ENCODE measurements at places on chromosomes 7 and 10.

DNA sequence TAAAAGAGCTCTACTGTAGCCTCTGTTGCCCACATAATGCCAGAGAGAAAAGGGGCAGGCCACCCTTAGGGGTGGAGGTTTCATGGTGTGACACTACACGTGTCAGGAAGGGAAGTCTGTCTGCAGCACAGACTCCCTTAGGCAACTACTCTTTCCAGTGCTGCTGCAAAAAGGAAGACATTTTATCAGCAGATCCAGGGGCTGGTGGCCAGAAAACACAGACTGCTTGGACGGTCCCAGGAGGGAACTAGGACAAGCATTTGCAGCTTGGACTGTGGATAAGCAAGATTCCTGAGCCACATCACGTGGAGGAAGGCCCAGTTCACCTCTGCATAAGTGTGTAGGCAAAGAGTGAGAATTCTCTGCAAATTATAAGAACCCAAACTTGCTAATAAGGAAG, 220.8 kb downstream of the FANK1 start:
- DNase-seq = no peak

DNA sequence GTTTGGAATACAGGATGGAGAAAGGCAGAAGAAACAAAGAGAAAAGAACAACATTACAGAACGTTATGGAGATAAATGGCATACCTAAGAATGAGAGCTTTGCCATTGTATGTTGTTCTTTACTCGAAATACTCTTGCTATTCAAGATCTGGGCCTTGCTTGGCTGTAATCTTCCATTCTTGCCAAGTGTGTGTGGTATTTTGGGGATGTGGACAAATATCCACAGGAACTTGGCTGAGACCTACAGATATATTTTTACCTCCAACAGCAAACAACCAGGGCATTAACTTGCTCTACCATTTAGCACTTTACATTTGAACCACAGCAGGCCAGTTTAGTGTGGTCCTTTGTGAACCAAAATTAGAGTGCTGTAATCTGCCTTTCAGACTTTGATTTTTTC, 76.3 kb downstream of the DKK1 start:
- DNase-seq = no peak

- no peak for DNase-seq
Measured at GRCh38 chr10:68095153-68095552, 14.1 kb upstream of the MYPN start.

DNA sequence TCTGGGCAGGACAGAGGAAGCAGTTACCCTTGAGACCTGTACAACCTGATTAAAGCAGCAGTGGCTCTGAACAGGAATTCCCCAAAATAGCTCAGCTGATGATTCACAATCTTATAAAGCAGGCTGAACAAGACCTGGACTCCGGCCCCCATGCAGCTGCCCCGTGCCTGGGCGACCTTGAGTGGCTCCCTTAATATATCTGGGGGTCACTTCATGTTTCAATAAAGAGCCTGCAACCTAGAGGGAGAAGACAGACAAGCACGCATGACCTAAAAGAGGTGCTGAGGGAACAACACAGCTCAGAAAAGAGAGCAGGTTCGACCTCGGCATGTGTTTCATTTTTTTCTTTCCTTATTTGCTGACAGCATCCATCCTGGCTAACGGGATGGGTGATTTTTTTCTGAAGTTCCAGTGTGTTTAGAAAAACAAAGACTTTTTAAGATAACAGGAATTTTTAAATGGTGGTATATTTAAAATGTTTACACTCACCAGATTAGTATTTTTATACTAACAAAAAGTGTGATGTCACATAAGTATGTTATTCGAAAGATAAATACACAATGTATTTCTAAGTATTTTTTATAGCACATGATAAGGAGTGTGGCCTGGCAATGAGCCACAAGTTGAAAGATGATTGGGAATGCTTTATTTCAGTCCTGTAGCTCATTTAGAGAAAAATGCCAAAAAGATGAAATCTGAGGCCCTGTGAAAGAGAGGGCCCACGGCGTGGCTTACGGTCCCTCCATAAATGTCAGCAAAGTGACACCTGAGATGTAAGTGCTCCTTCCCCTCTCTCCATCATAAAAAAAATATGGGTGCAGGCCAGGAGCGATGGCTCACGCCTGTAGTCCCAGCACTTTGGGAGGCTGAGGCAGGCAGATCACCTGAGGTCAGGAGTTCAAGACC, 161.3 kb downstream of the SLIT1 start:
- DNase-seq = no peak

DNA sequence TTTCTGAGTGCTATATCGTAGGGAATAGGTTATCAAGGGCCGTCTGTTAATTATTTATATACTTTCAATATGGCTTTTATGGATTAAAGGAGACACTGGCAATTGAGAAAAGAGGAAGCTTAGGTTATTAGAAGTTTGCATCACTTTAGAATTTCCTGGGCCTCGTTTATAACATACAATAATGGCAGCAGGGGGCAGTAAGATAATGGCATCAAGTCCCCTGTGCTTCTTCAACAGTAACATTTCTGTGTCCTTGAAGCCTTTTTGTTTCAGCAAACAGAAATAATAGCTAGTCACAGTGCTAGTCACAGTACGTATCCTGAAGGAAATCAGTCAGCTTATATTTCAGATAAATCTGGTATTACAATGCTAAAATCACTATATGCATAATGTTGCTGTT, 41.9 kb downstream of the SPAM1 start:
- DNase-seq = no peak

- DNase-seq = no peak
Measured at GRCh38 chr7:26311798-26312197, 20.1 kb downstream of the SNX10 start.

- no peak for DNase-seq
Measured at GRCh38 chr7:147485660-147486210, 1104.8 kb upstream of the C7orf33 start.

DNA sequence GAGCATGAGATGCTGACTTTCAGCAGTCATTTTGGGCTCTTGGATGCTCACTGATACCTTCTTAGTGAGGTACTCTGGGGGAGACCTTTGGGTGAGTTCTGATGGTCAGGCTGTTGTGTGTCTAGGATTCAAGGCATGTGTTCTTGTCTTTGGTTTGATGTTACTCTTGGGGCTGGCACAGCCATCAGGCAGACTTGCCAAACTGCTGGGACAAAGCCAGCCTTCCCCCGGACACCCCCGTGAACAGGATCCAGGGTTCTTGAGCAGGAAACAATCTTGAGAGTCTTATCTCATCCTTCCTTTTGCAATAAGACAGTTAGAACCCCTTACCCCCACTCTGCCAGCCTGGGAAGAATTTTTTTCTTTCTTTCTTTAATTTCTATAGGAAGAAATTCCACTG, 42.2 kb downstream of the SUFU start:
- no peak for DNase-seq

DNA sequence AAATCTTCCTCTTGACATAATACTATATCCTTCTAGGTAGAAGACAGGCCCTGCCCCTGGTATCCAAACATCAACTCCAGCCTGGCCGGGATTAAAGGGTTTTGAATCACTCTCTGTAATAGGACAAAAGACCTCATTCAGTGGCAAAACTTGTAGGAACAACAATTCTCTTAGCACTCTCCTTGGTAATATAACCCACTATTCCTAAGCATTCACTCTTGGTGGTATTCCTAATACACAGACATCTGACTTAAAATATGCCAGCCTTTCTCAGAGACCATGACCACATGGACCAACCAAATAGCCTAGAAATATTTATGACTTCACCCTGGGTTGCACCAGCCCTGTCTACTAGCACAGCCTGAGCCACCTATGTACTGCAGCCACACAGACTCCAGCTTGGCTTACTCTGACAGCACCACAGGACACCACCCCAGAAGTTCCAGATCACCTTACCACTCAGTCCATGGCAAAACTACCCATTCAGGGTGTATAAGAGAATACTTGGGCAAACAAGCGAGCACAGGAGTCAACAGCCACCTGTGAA, 244.9 kb upstream of the NEBL start:
- DNase-seq = no peak

DNA sequence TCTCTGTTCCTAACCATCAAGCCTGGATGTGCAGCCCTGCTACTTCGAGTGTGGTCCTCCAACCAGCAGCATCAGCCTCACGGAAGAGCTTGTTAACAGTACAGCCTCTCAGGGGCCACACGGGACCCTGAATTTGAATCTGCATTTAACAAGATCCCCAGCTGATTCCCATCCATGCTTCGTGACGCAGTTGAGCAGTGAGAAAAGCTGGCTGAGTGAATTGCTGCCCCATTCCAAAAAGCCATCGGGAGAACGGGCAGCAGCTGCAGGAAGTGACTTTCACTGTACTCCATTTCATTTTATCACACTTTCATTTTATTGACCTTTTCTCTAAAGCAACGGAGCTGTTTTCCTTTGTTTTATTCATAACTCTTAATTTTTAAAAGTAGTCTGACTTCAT, 22.5 kb downstream of the FAM171A1 start:
- no peak for DNase-seq

DNA sequence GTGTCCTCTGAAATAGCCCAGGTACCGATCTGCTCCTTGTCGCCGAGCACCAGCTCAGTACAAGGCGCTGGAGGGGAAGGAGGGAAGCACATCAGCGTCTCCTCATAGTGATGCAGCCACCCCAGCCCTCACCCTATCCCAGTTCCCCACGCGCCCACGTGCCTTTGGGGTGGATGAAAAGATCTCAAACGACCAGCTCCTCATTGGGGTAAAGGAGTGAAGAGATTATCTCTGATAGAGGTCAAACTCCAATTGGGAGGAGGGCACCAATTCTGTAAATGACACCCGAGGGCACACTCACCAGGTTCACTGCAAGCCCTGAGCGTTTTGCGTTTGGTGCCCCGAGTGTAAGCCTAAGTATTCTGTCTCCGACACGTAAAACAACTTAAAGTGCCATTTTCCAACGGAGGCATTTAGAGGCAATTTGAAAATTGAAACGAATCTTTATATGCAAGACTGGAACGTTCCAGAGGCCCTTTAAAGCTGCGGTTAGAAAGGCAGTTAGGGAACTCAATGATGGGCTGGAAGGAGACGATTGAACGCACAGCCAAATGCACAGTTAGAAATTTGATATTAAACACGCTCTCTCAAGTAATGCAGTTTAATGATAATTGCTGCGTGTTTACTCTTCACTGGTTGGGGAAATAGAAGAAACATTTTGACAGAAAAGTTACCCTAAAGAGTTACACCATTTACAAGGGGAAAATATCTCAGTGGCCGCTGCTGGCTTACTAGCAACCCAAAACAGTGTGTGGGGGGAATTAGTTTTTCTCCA, 8.9 kb upstream of the EMX2 start:
- DNase-seq = no peak

- DNase-seq = no peak
Measured at GRCh38 chr10:59284118-59284975, 78.0 kb downstream of the FAM13C start.

GRCh38 chr10:9681655-9682054, 1336.0 kb upstream of the CELF2 start:
- no peak for DNase-seq

DNA sequence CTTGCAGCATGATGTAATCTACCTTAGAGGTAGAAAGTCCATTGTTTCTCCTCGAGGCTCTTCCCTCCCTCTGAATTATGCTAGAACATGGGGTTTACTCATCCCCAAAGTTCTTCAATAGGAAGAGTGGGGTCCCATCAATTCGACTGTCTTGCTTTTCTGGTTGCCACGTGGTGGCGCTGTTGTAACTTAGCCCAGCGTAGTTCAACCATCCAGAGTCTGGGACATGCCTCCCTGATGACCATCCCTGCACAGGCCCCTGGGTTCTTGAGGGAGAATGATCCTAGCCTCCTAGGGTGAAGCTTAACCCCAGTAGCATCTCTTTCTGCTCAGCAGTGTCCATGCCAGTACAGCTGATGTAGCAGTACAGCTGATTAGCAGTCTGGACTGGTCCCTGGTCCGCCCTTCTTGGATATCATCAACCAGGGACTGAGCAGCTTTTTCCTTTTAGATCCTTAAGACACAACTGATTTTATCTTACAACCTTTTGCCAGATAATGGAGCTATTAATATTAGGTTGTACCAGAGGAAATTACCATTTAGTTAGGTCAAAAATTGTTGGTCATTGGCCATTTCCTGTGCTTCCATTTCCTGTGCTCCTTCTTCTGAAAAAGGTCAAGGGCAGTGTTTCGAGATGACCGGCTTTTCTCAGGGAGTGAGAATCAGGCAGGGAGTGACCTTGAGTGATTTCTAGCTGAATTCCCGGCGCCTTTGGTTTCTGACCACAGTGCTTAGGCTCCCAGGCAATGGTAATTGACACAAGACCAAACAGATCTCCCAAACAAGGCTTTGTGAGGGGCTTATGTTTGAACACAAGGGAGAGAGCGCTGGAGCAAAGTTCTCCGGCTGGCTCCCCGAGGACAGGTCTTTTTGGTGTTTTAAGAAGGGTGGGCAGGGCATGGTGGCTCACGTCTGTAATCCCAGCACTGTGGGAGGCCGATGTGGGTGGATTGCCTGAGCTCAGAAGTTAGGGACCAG, 65.4 kb downstream of the TACC2 start:
- no peak for DNase-seq

DNA sequence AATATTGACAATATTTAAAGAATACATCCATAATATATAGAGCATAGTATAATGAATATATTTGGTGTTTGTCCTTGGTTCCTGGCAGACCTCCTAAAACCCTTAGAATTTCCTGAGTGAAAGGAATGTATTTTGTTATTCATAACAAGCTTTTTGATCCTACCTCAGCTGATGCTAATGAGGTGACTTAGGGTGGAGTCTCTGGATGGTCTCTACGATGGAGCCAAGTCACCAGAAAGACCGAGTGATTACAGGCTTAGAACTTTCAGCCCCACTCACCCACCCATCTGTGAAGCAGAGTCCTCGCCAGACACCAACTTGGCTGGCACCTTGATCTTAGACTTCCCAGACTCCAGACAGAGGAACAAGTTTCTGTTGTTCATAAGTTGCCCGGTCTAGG, 35.9 kb downstream of the UPF2 start:
- DNase-seq = no peak

DNA sequence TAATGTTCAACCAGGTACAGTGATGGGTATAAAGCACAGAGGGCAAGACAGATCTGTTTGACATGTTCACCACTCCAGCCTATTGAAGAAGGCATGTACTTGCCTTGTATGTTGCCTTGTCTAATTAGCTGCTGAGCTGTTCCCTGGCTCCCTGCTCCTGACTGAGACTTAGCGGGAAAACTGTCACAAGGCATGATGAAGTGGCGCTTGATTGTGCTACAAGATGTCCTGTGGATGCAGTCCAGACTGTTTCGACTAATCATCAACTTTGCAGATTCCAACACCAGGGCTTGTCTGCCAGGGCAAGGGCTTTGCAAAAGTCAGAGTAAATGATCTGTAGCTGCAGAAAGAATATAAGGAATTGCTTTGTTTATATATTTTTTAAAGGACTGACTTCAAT, 136.2 kb upstream of the NRBF2 start:
- DNase-seq = no peak

Measured in HFF-Myc (cell line).